ENCODE measurements at places on chromosomes 1 and 21. TPM values are rescaled to one million over a fixed set of nuclear protein-coding genes. Genes with fewer than 3 reads are reported as not detected.

Gene RNU1-2
- under 0.01 TPM for total RNA-seq

Gene NEGR1
- total RNA-seq = 13.1 TPM

Gene E2F2
- total RNA-seq = 0.36 TPM

Gene PADI3
- not detected for total RNA-seq

Gene KCNQ4
- total RNA-seq = not detected

Gene CFAP74
- total RNA-seq = not detected

Gene TACSTD2
- not detected for total RNA-seq

Gene CCDC24
- total RNA-seq = 1.4 TPM

Gene AMY1C
- not detected for total RNA-seq

Gene MCOLN2
- total RNA-seq = 1.1 TPM

Gene LINGO4
- total RNA-seq = not detected

Gene UQCRHL
- total RNA-seq = 1.4 TPM

Gene FCRL1
- not detected for total RNA-seq

Gene VCAM1
- total RNA-seq = 19.7 TPM

Gene PRMT6
- 15.4 TPM for total RNA-seq

Gene ENAH
- 86.9 TPM for total RNA-seq

Gene SLC9C2
- not detected for total RNA-seq

Gene C1orf141
- total RNA-seq = not detected

Gene LAMB3
- total RNA-seq = 0.72 TPM

Gene NEK2
- total RNA-seq = 35.0 TPM

Gene LYPD8
- not detected for total RNA-seq

Gene IRF6
- total RNA-seq = 2.9 TPM

Gene LRRC8B
- total RNA-seq = 1.8 TPM

Gene RGS8
- not detected for total RNA-seq

Gene CBR3
- 12.8 TPM for total RNA-seq

Gene FASLG
- 0.28 TPM for total RNA-seq

Gene CASQ2
- total RNA-seq = not detected

Gene ZBED6
- total RNA-seq = 16.1 TPM

Gene CA6
- total RNA-seq = not detected

Gene IL6R
- total RNA-seq = 6.1 TPM

Gene AMY1B
- total RNA-seq = not detected

Gene MASP2
- total RNA-seq = not detected

Gene S100A16
- total RNA-seq = 226 TPM

Gene CBS
- 35.6 TPM for total RNA-seq

Gene TFF1
- total RNA-seq = not detected

Gene SIK1
- 0.83 TPM for total RNA-seq

Gene OLIG2
- not detected for total RNA-seq

Gene B4GALT3
- 19.9 TPM for total RNA-seq

Gene PATJ
- 3.4 TPM for total RNA-seq

Gene TSPAN1
- 0.18 TPM for total RNA-seq

Gene OR10J1
- not detected for total RNA-seq

Gene PRKCZ
- 2.8 TPM for total RNA-seq

Gene SPRR2B
- total RNA-seq = not detected

Gene LAD1
- total RNA-seq = under 0.01 TPM

Gene ADAM30
- total RNA-seq = not detected

Gene MSH4
- under 0.01 TPM for total RNA-seq

Gene TSPEAR
- not detected for total RNA-seq

Gene ST6GALNAC3
- 0.56 TPM for total RNA-seq

Gene TRPM2
- not detected for total RNA-seq

Gene S1PR1
- total RNA-seq = 12.5 TPM

Gene LGR6
- not detected for total RNA-seq

Gene JAK1
- 103 TPM for total RNA-seq

Gene PTPRF
- 25.8 TPM for total RNA-seq

Measured in IMR-90 (cell line).